ENCODE measurements at places on chromosomes 3 and 15. TPM values are rescaled to one million over a fixed set of nuclear protein-coding genes. Genes with fewer than 3 reads are reported as not detected.

DNA sequence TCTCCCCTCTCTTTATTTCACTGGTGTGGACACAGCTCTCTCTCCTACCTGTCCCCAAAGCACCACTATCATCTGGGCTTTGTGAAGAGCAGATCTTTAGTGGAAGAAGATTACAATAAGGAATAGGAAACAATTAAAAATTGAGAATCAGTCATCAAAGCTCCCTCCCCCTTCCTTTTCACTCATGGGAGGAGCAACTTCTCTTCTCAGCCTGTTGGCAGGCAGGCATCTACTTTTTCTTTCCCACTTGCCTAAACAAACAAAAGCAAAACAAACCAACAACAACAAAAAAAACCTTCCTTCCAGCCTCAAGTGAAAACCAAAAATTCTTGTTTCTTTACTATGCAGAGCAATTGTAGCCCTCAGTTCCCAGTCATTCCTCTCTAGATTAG is 125.5 kb upstream of the BHLHE40 start:
- no peaks in the 10 kb centered on the region for H3K27me3 ChIP-seq
- no peak overlapping the region for H3K4me3 ChIP-seq
- peak overlapping the region; percentile 12 for H3K27ac ChIP-seq
- no peak for DNase-seq

GRCh38 chr3:161081633-161082032 is 23.5 kb downstream of the B3GALNT1 start:
- no peak for DNase-seq
- no peaks in the 10 kb centered on the region for H3K27me3 ChIP-seq
- no peaks in the 10 kb centered on the region for H3K36me3 ChIP-seq
- no peak overlapping the region for H3K4me3 ChIP-seq
- no peak overlapping the region for H3K27ac ChIP-seq

DNA sequence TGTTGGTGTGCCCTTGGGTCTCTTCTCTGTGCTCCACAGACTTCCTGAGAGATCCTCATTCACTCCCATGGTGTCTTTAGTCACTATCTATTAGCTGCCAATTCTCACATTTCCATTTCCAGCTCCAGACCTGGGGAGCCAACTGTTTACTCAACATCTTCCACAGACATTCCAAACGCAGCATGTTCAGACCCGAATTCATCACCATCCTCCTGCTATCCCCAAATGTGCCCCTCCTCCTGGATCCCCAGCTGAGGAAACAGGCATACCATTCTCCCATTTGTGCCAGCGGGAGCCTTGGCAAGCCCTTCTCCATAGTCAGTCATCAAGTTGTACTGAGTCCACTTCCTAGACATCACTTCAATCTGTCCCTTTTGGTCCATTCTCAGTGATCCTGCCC is 67.1 kb downstream of the TAMM41 start:
- no peak overlapping the region for H3K27ac ChIP-seq
- no peak for DNase-seq
- H3K36me3 ChIP-seq, result no peaks in the 10 kb centered on the region
- H3K4me1 ChIP-seq, result peaks cover 7% of the 10 kb centered on the region
- H3K27me3 ChIP-seq, result no peaks in the 10 kb centered on the region

DNA sequence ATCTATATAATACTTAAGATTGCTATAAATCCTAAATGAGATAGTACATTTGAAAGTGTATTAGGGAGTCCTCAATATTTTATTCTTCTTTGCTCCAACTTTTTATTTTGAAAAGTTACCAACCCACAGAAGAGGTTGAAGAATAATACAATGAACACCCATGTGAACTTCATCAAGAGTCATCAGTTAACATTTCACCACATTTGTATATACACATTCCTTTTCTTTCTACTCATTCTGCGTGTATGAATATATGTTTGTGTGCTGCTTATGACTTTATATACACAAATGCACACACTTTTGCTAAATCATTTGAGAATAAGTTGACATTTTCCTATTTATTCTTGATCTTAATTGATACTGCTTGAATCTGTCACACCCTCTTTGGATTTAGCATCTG is 193.3 kb upstream of the CGNL1 start:
- no peaks in the 10 kb centered on the region for H3K36me3 ChIP-seq

DNA sequence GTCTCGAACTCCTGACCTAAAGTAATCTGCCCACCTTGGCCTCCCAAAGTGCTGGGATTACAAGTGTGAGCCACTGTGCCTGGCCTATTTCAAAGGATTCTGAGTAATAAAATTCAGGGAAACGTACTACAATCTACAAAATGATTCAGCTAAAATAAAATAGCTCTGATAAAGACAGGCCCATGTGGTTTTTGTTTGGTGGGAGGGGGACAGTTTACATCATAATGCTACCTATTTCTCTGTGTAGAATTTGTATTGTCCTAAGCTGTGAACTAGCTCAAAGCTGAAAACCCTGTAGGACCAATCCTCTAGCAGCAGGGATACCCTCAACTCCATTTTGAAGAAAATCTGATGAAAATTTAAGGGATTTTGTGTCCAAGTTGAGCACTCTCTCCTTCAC is 25.8 kb downstream of the CDV3 start:
- H3K36me3 ChIP-seq, result peaks cover 7% of the 10 kb centered on the region
- no peak overlapping the region for H3K27ac ChIP-seq
- DNase-seq, result no peak
- H3K4me1 ChIP-seq, result no peaks in the 10 kb centered on the region
- no peak overlapping the region for H3K4me3 ChIP-seq
- H3K27me3 ChIP-seq, result no peaks in the 10 kb centered on the region

- no peak overlapping the region for H3K4me3 ChIP-seq
- no peaks in the 10 kb centered on the region for H3K4me1 ChIP-seq
- DNase-seq, result no peak
- H3K27ac ChIP-seq, result no peak overlapping the region
- no peaks in the 10 kb centered on the region for H3K36me3 ChIP-seq
- no peaks in the 10 kb centered on the region for H3K27me3 ChIP-seq
These were observed 235.2 kb upstream of the TRIM42 start for GRCh38 chr3:140442621-140443020.

DNA sequence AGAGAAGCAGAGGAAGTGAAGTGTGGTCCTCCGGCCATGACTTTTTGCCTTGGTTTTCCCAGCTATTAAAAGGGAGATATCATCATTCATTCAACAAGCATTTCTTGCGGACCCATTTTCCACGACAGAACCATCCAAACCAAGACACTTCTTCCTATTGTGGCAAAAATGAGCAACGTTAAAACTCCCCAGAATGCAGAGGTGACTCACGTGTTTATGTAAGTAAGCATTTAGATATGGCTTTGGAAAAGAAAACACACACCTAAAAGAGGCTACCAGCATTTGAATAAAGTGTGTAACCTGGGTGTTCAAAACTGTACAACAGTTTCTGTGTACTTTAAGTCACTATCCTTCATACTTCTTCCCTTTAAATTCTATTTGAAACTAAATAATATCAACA is 181.3 kb downstream of the RORA start:
- H3K27ac ChIP-seq, result no peak overlapping the region
- no peaks in the 10 kb centered on the region for H3K36me3 ChIP-seq
- no peaks in the 10 kb centered on the region for H3K27me3 ChIP-seq

SAMMSON gene
- not detected for total RNA-seq

All from CD4-positive, alpha-beta memory T cell (primary cell).